ENCODE measurements at places on chromosomes 11 and 22. TPM values are rescaled to one million over a fixed set of nuclear protein-coding genes. Genes with fewer than 3 reads are reported as not detected.

DNA sequence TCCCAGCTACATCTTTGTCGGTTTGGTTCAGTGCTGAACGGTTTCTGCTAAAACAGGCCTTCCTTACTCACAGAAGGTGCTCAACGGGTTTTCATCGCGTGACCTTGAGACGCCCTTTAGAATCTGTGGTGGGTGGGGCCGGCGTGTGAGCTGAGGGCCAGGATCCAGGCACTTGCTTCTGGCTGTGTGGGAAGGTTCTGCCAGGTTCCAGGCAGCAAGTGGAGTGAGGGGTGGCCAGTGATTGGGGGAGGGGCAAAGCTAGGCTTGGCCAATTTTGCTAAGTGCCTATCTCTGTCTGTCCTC, 35.2 kb downstream of the KCNJ4 start:
- DNase-seq: no peak

DNA sequence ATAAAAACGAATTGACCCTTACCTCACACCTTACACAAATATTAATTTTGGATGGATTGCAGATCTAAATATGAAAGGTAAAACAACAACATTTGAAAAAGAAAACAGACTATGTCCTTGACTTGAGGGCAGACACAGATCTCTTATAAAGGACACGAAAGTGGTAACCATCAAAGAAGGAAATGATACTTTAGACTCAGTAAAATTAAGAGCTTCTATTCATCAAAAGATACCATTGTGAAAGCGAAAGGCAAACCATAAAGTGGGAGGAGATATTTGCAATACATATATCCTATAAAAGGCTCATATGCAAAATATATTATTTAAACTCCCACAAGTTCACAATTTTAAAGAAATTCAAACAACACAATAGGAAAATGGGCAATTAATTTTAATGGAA, 5.0 kb downstream of the HEPACAM start:
- no peak for DNase-seq

DNA sequence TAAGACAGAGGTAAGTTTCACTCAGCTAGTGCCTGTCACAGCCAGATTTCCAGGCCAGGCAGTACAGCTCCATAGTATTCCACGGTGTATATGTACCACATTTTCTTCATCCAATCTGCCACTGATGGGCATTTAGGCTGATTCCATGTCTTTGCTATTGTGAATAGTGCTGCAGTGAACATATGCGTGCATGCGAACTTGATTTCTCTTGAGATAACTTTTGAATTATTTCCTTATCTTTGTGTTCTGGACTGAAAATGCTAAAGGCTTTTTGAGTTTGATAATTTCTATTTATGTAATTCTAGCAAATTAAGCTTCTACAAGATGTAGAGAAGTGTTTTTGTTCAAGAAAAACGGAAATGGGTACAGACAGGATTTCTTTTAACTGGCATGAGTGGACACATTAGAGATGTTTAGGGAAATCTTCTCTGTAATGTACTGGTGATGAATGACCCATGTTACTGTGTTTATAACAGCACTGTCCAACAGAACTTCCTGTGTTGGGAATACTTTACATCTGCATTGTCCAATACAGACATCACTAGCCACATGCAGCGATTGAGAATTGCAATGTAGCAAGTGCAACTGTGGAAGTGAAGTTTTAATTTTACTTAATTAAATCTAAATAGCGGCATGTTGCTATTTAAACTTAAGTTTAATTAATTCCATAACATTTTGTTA, 151.3 kb downstream of the CADM1 start:
- no peak for DNase-seq

DNA sequence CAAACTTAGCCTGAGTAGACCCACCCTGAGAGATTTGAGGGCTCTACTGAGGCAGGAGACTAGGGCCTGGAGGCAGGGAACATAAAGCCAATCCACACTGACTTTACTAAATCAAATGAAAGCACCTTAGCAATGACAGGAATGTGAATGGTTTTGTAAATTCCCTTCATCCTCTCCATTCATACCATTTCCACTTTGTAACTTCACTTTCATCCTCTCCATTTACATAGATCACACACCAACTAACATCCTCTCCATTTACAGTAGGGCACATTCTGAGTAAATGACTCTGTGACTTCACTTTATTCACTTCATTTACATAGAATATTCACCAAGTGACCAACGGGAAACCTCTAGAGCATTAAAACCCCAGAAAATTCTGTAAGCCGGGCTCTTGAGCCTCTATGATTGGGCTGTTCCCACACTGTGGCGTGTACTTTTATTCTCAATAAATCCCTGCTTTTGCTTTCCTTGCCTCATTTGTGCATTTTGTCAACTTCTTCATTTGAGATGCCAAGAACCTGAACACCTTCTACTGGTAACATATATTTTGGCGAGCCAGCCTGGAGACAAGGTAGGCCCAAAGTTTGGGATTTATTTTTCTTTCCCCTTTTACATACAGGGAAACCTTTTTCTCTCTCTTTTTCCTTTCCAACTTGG, 82.9 kb downstream of the PIWIL4 start:
- DNase-seq: no peak

TRPM5 gene
- total RNA-seq: 0.08 TPM

DNA sequence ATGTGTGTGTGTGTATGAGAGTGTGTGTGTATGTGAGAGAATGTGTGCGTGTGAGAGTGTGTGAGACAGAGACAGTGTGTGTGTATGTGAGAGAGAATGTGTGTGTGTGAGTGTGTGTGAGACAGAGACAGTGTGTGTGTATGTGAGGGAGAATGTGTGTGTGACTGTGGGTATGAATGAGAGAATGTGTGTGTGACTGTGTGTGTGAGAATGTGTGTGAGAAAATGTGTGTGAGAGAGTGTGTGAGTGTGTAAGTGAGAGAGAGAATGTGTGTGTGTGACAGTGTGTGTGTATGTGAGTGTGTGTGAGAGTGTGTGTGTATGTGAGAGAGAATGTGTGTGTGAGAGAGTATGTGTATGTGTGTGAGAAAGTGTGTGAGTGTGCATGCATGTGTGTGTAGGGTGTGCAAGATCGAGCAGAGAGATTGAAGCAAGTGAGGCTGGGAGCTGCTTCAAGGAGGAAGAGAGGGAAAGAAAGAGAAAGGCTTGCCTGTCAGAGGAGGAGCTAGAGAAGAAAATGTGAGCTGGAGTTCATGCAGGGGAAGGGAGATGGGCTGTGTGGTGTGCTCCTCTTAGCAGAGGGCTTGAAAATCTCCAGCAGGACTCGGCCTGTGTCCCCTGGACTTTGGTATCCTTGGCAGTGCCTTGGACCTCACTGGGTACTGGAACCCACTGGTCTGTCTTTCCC, 27.7 kb upstream of the TP53I11 start:
- DNase-seq: no peak

DNA sequence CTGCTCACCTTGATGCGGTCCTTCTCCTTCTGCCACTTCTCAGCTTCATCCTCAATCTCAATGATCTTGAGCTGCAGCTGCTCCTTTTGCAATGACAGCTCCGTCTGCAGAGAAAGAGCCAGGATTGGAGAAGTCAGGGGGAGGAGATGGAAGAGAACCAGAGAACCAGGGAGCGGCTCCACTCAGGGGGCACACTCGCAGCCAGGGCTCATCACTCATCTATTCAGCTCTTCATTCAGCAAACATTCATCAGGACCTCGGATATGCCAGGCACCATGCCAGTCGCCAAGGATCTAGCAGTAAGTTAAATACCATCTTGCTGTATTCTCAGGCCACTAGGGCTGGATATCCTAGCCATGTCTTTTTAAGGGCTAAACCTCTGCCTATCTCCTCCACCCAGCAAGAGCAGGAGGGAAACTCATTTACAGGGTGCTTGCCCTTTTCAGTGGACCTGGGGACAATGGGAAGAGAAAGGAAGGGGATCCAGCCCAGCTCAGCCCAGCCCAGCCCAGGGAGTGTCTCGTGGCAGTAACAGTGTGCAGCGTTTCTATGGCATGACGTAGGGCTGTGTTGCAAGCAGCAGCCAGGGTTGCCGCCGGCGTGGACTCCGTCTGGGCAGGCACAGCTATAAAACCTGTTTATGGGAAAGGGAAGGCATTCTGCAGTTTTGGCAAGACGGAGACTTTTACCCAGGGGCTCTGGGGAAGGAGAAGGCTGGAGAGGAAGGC, 9.4 kb downstream of the TRIM29 start:
- no peak for DNase-seq

DNA sequence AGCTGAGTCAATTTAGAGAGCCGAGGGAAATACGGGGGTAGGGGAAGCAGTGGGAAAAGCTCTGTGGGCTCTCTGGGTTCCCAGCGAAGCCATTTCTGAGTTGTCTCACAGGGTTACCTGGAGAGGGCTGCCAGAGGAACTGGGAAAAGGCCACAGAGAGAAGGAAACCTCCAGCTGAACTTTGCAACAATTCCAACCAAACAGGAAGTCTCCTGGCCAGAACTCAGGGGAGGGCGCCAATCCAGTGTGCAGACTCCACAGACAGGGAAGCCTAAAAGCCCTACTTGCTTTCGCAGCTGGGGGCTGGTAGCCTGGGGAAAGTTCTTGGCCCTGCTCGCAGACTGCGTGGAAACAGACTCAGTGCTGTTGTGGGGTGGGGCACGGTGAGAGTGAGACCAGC, 23.1 kb upstream of the GNAZ start:
- no peak for DNase-seq

GRCh38 chr11:96486890-96487611, 97.2 kb downstream of the JRKL start:
- DNase-seq: no peak

DNA sequence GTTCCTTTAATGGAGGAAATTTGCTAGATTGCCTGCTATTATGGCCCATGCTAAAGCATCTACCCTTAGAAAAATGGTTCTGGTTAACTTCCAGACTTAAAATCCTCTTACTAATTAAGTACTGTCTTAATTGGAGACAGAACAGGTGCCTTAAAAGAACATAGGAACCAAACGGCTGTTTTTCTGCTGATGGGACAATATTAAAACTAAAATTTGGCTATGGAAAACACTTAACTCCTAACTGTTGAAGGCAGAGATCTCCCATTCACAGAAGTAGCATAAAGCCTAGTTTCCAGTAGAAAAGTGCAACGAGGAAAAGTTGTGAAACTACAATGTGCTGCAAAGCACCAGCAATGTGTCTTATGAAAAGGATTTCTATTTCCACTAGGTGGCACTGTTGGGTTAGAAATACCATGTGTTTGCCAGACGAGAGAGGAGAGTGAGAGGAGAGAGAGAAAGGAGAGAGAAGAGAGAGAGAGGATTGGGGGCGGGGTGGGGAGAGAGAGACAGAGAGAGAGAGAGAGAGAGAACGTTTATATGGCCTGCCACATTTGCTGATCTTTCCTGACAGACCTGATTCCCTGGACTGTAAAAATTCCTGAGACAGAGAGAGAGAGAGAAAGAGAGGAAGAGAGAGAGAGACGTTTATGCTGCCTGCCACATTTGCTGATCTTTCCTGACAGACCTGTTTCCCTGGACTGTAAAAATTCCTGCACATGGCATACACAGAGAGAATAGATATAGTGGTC, 51.5 kb downstream of the FAM181B start:
- DNase-seq: peak; percentile 25

- DNase-seq: no peak
These were observed 115.7 kb downstream of the ENTHD1 start for GRCh38 chr22:39777716-39778454.

CCDC87 gene
- total RNA-seq: 2.0 TPM

DNA sequence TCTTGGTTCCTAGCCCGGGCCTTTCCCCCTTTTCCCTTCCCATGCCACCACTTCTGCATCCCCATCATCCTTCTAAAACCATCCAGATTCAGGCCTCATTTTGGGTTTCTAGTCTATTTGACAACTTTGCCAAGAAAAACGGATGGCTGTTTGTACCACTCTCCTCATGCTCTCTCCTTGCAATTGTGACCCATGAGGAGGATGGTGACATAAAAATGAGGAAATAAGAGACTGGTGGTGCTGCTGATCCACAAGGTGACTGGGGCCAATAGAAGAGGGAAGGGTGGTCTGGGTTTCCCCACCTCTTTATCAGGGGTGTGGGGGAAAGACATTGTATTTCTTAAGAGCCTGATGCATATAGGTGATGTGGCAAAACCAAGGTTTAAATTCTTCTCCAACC, 1.0 kb downstream of the MS4A4A start:
- DNase-seq: no peak

DNA sequence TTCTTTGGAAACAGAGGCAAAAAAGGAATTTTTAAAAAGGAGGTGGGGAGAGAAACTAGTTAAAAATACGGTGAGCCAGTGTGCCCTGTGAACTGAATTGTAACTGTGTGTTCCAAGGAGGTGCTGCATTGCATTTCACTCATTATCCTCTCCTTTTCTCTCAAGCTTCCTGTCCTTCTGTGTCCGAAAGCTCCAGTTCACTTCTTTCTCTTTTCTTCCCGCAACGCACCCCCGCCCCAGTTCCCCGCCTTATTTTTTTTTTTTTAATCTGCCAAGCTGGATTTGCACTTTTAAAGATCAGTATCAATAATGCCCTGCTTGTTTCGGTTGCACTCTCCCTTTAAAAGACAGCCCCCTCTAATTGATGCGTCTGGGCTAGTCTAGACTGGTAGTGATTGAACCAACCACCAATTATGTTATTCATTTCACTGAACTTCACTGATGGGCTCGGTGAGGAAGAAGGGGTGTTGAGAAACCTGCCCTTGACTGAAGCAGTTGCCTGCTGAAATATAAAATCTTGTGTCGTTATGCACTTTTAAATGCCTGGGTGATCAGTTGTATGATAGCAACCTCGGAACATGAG, 18.5 kb downstream of the BLID start:
- no peak for DNase-seq

GRCh38 chr11:103537904-103538502, 428.8 kb downstream of the DYNC2H1 start:
- no peak for DNase-seq

- no peak for DNase-seq
These were observed 1.1 kb downstream of the IGLL5 start for GRCh38 chr22:22888571-22889353.

C11orf42 gene
- not detected for total RNA-seq

DNA sequence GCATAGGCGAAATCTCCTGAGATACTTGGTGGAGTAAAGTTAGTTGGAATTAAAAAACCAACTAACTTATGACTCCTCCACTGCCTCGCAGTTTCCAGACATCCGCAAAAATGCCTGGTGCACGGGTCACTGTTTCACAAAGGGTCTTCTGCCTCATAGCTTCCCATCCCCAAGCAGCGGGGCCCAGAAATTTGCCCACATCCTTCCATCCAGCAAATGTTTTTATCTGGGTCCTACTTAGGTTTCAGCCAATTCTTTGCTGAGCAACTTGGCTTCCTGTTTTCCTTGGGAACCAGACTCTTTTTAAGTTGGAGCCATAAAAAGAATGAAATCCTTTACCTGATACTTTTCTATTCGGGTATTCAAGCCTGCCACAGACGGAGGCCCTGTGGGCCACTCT, 36.2 kb downstream of the FZD4 start:
- DNase-seq: no peak

MACROD1 gene
- total RNA-seq: 16.8 TPM

GRCh38 chr11:107457205-107457557, 444 bp downstream of the CWF19L2 start:
- DNase-seq: peak; percentile 12

CDC45 gene
- 26.1 TPM for total RNA-seq

MS4A6E gene
- not detected for total RNA-seq

- no peak for DNase-seq
These were observed 2.0 kb upstream of the OR51S1 start for GRCh38 chr11:4851033-4851432.

FAM111B gene
- total RNA-seq: 23.6 TPM
